ENCODE measurements at places on chromosomes 13 and 19. TPM values are rescaled to one million over a fixed set of nuclear protein-coding genes. Genes with fewer than 3 reads are reported as not detected.

Gene ADGRE3
- total RNA-seq: not detected

GRCh38 chr19:21698215-21698614 lies 69.2 kb downstream of the ZNF100 start:
- DNase-seq: no peak
- no peak overlapping the region for H3K4me3 ChIP-seq
- no peaks in the 10 kb centered on the region for H3K4me1 ChIP-seq
- no peaks in the 10 kb centered on the region for H3K36me3 ChIP-seq

Gene PLPP2
- 30.7 TPM for total RNA-seq

GRCh38 chr13:25469169-25469525 lies 97.4 kb downstream of the ATP8A2 start:
- H3K4me3 ChIP-seq: peak overlapping the region; percentile 76
- H3K4me1 ChIP-seq: no peaks in the 10 kb centered on the region
- DNase-seq: no peak
- no peaks in the 10 kb centered on the region for H3K36me3 ChIP-seq
- peaks cover 32% of the 10 kb centered on the region for H3K27me3 ChIP-seq
- no peak overlapping the region for H3K27ac ChIP-seq

Gene ARHGAP33
- 18.0 TPM for total RNA-seq

Gene NLRP4
- total RNA-seq: not detected

DNA sequence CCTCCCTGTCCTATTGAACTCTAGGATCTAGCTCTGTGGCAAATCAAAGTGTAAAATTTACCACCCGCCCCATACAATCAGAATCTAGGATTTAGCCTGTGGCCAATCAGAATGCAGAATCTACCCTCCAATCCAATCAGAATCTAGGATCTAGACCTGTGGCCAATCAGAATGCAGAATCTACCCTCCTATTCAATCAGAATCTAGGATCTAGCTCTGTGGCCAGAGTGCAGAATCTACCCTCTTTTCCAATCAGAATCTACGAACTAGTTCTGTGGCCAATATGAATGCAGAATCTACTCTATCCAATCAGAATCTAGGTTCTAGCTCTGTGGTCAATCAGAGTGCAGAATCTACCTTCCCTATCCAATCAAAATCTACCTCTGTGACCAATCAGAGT lies 25.8 kb downstream of the PRKD2 start:
- no peak overlapping the region for H3K4me3 ChIP-seq
- H3K36me3 ChIP-seq: peaks cover 81% of the 10 kb centered on the region
- no peak for DNase-seq
- no peak overlapping the region for H3K27ac ChIP-seq

- no peaks in the 10 kb centered on the region for H3K4me1 ChIP-seq
- H3K27me3 ChIP-seq: no peaks in the 10 kb centered on the region
- peak; percentile 66 for DNase-seq
- H3K4me3 ChIP-seq: no peak overlapping the region
- H3K36me3 ChIP-seq: no peaks in the 10 kb centered on the region
- H3K27ac ChIP-seq: no peak overlapping the region
Measured at GRCh38 chr19:31890230-31890629, 455.2 kb upstream of the ZNF507 start.

DNA sequence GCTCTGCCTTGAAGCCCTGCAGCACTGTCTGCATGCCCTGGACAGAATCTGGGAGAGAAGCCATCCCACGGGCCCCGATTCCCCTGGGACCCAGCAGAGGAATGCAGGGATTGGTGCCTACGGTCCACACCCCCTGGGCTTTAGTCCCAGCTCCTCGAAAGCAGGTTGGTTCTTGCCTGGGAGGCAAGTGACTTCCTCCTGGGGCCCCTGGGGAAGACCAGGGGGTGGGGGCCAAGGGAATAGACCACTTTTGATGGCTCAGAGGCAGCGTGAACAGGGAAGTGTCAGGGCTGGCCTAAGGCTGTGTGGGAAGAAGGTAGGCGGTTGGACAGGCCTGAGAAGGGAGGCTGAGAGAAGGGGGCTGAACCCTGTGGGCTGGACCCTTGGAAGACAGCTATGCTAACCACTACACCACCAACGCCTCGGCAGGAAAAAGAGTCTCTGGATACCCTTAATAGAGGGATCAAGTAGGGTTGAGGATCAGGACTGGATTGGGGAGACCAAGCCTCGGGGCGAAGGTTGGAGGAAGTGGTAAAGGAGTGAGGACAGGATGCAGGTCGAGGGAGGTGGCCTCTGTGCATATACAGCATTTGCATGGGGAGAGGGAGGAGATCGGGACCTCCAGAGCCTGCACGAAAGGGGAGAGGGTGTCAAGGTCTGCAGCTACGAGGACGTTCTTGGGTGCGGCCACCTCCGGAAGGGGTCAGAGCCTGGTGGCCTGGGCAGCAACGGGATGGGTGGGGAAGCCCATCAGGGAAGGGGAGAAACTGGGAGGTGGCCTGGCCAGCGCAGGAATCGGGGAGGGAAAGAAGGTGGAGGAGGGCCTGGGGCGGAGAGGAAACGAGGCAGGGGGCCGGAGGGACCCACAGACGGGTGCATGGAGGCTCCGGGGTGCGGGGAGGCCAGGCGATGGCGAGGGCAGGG lies 709 bp downstream of the DPP9 start:
- no peaks in the 10 kb centered on the region for H3K27me3 ChIP-seq
- peaks cover 5% of the 10 kb centered on the region for H3K4me1 ChIP-seq
- DNase-seq: no peak

- no peaks in the 10 kb centered on the region for H3K36me3 ChIP-seq
- no peaks in the 10 kb centered on the region for H3K27me3 ChIP-seq
- H3K4me3 ChIP-seq: no peak overlapping the region
- H3K27ac ChIP-seq: no peak overlapping the region
- DNase-seq: no peak
- H3K4me1 ChIP-seq: no peaks in the 10 kb centered on the region
Measured at GRCh38 chr13:74367193-74367592, 233.0 kb upstream of the KLF12 start.

Gene EDNRB
- total RNA-seq: 4.4 TPM

Gene ZIK1
- total RNA-seq: 29.1 TPM

Data from endodermal cell (in vitro differentiated cells).